Effector memory CD8-positive, alpha-beta T cell (primary cell): ENCODE measurements at places on chromosomes 1 and 21.

- peak; percentile 22 for DNase-seq
Measured at GRCh38 chr1:58922302-58923089, 138.6 kb upstream of the JUN start.

DNA sequence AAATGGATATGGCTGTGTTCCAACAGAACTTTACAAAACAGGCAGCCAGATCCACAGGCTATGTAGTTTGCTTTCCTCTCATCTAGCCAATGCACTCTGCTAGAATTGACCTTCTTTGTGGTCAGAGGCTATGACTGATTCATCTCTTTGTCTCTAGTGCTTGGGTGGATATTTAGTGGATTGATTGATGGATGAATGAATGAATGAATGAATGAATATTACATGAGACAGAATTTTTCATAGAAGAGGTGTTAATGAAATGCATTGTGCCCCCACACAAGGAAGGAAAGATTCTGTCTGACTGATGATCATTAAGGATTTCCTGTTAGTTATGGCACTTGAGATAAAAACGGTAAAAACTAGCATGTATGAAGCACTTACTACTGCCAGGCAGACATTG is 50.5 kb upstream of the ZYG11A start:
- DNase-seq, result no peak

GRCh38 chr1:92924501-92924900 is 36.8 kb downstream of the DIPK1A start:
- DNase-seq, result no peak

GRCh38 chr1:116122955-116123757 is 12.0 kb downstream of the MAB21L3 start:
- DNase-seq, result no peak

DNA sequence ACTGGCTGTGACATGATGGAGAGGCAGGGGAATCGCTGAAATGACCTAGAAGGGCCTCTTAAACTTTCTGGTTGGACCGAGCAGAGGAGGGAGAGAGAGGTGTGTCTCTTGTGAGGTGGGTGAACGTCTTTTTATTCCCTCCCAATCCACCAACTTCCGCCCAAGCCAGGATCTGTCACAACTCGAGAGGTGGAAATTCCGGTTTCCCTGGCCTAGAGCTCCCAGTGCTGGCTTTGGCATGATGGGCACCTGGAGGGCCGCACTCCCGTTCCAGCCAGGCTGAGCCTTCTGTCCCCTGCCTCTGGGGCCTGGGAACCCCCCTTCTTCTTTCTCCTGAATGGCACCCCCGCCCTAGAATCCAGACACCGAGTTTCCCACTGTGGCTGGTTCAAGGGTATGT is at the start of gene SEMA4A:
Gene SEMA4A (plus strand): TSS at position 224 of the 400 bp plus-strand sequence. CDS start 994 bp downstream, outside the sequence.
- no peak for DNase-seq

- no peak for DNase-seq
Measured at GRCh38 chr1:37655274-37655673, 20.6 kb upstream of the RSPO1 start.

- DNase-seq, result peak; percentile 36
Measured at GRCh38 chr1:48498096-48498791, 26.2 kb upstream of the SPATA6 start.

GRCh38 chr1:173407846-173408245 is 69.3 kb upstream of the PRDX6 start:
- no peak for DNase-seq

GRCh38 chr1:17149771-17150170 is 30.5 kb upstream of the PADI2 start:
- DNase-seq, result no peak

DNA sequence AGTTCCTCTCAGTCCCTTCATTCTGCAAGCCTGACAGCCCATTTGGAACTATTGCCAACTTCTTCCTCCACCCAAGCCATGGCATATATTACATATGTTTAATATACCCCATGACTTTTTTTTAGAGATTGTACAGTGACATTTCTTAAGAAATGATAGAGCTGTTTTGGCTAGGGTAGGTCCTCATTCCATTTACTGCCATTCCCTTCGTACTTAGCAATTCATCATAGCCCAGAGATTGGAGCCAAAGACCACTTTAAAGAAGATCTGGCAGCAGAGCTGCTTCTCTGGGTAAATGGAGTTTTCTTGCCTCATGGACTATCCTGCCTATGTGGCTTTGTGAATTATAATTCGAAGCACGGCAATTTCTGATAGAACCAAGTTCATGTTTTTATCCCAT is 93.4 kb downstream of the ST3GAL3 start:
- DNase-seq, result no peak

GRCh38 chr1:69401879-69402278 is 165.8 kb upstream of the LRRC7 start:
- DNase-seq, result no peak

DNA sequence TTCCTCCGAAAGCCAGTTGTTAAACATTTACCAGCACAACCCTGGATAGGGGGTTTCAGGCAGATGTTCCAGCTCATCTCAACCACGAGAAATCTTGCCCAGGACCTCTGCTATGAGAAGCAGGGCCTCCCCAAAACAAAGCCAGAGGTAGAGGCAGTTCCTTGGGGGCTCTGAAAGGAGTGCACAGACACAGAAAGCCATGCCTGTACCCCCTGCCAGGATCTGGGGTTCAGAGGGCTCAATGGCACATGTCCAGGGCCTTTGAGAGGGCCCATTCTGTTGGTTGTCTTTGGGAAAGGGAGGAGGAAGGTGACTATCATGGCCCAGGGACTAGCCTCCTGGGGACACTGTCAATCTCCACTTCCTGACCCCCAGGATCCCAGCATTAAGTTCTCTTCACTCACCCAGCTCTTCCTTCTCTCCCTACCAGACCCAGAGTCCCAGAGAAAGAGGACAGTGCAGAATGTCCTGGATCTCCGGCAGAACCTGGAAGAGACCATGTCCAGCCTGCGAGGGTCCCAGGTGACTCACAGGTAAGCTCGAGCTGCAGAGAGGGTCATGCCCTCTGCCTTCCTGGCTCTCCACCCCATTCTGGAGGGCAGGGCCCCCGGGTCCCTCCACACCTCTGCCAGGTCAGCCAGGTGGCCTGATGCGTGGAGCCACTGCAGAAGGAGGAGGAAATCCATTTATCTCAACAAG is 116.4 kb upstream of the IPO9 start:
- DNase-seq, result no peak

DNA sequence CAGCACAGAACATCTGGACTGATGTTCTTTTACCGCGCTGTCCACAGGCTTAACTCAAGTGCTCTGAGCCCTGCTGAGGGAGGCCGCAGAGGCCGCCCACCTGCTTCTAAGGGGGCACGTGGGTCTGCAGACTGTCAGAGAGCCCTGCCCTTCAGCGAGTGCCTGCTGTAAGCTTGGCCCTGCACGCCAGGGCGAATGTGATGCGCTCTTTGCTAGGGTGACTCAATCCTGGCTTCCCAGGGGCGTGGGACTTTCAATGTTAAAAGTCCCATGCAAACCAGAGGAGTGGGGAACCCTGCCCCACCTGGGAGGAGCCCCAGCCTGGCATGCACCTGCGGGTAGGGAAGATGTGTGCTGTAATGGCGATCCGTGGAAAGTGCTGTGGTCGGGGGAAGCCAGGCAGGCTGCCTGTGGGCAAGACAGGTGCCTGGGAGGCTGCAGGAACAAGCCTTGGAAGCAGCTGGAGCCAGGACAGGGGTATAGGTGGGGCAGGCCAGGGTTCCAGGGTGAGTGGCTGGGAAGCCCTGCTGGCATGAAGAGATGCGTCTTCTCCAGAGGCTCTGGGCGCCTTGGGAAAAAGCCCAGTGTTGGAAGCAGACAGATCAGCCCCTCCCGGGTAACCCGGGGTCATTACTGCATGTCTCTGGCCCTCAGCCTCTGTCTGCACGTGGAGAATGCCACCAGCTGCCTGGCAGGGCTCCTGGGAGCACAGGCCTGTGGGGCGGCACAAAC is 594 bp upstream of the PANK4 start:
- DNase-seq, result no peak

DNA sequence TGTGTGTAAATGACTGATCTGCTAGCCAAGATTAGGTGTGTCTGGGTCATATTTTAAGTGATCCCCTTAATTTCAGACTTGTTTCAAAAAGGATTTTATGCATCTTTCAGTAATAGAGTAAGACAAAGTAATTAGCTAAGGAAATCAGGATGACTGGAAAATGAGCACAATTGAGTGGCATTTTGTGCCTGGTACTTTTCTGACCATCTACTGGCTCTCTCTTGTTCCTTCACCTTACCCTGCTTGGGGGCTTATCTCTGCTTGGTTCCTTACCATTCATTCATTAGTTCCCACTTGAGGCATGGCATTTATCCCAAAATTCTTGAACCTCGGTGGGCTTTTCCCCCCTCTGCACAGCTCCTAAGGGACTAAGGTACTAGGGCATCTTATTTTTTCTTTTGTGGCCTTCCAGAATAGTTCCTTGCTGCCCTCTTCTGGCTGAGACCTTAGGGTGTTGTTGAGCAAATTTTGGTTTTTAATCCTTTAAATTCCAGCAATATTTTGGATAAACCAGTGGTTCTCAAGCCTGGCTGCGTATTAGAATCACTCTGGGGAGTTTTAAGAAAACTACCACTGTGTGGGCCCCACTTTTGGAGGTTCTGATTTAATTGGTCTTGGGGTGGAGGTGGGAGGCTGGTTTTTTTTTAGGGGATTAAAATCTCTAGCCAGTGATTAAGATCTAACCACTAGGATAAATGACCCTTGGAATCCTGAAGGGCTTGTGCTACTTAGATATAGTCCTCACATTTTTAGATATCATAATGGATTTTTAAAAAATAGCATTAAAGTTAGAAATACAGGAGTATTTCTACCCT is 50.8 kb downstream of the HS2ST1 start:
- peak; percentile 18 for DNase-seq
